T-helper 17 cell (primary cell): ENCODE measurements at places on chromosomes 2 and 18.

GRCh38 chr2:43132683-43133301, 93.6 kb downstream of the ZFP36L2 start:
- DNase-seq: no peak

DNA sequence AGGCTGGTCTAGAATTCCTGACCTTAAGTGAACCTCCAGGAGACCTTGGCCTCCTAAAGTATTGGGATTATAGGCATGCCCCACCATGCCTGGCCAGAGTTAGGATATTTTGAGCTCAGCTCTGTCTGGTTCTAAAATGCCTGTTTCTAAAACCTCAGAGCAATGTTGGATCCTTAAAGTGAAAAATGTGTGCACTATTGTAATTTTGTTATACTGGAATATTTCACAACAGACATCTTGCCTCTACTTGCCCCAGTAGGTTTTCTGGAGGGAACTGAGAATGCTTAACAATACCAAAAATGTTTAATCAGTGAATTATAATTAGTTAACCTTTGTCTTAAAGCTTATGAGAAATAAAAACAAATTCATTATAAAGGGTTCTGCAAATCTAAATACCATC, 144.6 kb upstream of the CCDC195 start:
- DNase-seq: no peak

DNA sequence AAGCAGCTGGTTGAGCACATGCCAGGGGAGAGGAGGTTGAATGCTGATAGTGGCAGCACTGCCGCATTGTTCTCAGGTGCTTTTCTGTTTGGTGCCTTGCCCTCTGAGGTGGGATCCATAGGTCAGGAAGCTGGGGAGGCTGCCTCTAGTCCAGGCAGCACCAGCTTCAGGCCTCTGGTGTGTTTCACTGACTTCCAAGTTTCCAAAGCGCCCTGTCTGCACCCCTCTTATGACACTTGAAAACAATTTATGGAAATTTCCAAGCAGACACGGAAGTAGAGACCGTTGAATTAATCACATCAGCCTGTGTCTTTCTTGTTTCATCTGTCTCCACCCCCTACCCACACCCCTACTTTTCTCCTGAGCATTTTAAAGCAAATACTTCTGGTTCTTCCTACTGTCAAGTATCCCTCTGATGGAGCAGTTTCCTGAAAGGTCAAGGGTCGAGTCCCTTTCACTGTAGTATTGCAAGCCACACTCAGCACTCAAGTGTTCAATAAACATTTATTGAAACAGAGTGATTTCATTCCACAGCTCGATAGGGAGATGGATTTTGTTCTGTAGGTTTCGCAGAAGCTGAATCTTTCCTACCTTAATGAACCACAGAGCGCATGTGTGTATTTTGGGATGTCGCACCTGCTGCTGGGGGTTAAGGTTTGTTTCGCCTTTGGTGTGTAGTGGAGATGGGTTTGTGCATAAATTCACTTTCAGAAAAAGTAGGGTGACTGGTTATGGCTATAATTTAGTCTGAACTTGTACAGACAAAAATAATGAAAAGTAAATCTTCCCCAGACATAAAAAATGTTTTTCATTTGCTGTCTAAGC, 21.4 kb downstream of the DGKD start:
- no peak for DNase-seq

DNA sequence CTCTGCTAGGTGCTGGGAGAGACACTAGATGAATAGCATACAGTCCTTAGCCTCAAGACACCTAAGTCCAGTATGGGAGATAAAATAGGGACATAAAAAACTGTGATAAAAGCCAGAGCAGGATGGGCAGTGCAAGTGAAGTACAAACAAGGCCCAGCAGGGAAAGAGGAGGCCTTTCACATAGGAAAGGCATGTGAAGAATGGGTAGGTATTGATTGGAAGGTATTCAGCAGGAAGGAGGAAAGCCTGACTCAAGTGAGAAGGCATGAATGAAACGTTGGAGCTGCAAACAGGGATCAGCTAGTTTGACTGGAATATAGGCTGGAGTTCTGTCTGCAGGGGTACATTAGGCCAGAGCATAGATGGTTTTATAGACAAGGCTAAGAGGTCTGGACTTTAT, 11.0 kb upstream of the CXCR4 start:
- no peak for DNase-seq

GRCh38 chr2:197706839-197707207, 1.7 kb downstream of the MARS2 start:
- DNase-seq: no peak

DNA sequence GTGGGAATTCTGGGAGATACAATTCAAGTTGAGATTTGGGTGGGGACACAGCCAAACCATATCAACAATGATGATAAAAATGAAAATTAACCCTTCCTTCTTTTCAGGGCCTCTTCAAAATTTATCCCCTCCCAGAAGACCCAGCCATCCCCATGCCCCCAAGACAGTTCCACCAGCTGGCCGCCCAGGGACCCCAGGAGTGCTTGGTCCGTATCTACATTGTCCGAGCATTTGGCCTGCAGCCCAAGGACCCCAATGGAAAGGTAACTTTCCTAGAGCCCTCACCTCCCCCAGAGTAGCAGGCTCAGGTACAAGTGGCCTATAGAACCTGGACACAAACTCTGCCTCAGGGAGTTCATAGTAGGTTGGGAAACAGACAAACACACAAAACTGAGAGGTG, 205.4 kb downstream of the DYSF start:
- DNase-seq: no peak

DNA sequence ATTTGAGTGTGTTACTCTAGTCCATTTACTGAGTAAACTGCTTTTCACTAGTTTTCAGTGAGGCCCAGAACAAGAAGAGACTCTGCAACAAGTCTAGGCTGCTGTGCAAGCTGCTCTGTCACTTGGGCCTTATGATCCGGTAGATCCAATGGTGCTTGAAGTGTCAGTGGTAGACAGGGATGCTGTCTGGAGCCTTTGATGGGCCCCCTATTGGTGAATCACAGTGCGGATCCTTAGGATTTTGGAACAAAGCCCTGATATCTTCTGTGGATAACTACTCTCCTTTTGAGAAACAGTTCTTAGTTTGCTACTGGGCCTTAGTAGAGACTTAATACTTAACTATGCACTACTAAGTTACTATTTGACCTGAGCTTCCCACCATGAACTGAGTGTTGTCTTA, 150.2 kb downstream of the TMEFF2 start:
- DNase-seq: no peak

DNA sequence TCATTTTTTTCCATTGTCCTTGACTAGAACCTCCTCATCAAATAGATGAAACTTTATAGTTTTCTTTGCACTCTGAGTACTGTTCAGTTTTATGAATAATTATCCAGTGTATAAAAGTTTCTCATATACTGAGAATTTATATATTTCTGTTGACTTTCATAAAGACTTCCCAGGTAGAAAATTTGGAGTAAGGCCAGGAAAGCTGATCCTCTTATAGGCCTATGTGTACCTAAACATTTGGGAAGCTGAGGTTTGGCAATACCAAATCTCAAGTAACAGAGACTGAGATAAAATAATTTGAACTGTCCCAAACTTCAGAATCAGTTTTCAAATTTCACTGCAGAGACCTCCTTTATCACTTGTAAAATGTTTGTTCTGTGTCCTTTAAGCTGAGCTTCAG, 43.4 kb downstream of the CCDC102B start:
- no peak for DNase-seq

- no peak for DNase-seq
These were observed 23.8 kb upstream of the YWHAQ start for GRCh38 chr2:9654452-9655100.

- no peak for DNase-seq
These were observed 51.6 kb upstream of the RAPH1 start for GRCh38 chr2:203586696-203587095.

DNA sequence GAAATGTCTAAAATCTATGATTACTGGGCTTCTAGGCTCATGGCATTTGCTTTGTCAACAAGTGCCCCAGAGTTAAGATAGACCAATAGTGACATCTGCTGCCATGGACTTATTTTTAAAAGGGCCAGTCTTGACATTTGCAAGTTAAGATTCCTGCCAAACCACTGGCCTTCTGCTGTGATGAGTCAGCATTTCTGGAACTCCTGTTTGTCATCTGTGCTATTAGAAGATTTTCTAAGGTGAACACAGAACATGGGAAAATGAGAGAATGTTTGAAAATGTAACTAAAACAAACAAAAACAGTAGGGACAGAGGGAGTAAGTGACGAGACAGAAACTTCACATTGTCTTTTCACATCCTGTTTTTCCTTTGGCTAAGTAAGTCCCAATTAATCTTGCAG, 93.7 kb upstream of the WDR75 start:
- no peak for DNase-seq

DNA sequence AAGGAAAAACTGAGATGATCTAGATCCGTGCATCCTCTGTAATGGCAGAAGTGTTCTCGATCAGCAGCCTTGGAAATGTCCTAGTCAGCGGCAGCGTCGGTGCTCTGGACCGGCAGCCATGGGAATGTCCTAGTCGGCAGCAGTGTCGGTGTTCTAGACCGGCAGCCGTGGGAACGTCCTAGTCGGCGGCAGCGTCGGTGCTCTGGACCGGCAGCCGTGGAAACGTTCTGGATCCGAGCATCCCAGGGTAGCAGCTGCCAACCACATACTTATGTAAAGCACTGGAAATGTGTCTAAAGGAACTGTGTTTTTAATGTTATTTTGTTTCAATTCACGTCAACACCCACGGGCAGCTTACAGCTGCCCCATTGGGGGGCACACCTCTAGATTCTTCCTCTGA, 58.7 kb downstream of the GBX2 start:
- DNase-seq: no peak

- no peak for DNase-seq
These were observed 23.9 kb downstream of the CTLA4 start for GRCh38 chr2:203891474-203891873.

DNA sequence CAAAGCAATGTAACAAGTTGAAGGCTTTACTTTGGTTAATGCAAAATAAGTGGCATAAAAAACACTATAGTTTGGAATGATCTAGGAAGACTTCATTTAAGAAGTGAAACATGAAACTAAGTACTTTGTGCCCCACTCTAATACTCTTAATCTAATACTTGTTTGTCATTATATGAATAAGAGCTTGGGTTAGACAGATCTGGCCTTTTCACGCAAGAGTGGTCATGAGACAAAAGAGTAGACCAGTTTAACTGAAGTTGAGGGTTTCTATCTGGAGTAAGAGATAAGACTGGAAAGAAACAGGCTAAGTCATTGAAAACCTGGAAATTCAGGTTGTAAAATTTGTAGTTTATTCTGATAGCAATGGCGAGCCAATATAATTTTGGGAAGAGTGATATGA, 2.8 kb downstream of the SLC30A6 start:
- DNase-seq: no peak

- no peak for DNase-seq
These were observed 24.8 kb downstream of the CYRIA start for GRCh38 chr2:16640867-16641266.

DNA sequence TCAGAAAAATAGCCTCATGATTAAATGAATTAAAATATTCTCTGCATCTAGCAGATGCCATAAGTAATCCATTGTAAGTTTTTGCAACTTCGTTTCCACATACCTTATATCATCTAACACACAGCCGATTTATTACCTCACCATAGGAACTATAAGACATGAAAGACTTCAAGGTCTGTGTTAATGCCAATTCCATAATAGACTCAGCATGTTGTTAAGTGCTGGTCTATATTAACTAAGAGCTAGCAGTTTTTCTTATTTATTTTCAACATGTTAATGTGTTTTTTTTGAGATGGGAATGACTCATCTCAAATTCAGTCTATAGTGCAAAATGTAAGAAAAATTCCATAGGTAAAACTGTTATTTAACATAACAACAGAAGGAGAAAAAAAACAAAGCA, 243.9 kb upstream of the GULP1 start:
- no peak for DNase-seq

- DNase-seq: no peak
These were observed 484.7 kb upstream of the NRXN1 start for GRCh38 chr2:51516667-51517066.

- DNase-seq: no peak
These were observed at the start of gene LIMS2 for GRCh38 chr2:127675331-127676261. Gene LIMS2 (minus strand): TSS chr2:127675530. CDS start chr2:127675024, 506 bp downstream.

- DNase-seq: no peak
These were observed 22.4 kb upstream of the STAT4 start for GRCh38 chr2:191173206-191173605.

- DNase-seq: peak; percentile 33
These were observed 3.2 kb downstream of the TEKT4 start for GRCh38 chr2:94874277-94874997.

DNA sequence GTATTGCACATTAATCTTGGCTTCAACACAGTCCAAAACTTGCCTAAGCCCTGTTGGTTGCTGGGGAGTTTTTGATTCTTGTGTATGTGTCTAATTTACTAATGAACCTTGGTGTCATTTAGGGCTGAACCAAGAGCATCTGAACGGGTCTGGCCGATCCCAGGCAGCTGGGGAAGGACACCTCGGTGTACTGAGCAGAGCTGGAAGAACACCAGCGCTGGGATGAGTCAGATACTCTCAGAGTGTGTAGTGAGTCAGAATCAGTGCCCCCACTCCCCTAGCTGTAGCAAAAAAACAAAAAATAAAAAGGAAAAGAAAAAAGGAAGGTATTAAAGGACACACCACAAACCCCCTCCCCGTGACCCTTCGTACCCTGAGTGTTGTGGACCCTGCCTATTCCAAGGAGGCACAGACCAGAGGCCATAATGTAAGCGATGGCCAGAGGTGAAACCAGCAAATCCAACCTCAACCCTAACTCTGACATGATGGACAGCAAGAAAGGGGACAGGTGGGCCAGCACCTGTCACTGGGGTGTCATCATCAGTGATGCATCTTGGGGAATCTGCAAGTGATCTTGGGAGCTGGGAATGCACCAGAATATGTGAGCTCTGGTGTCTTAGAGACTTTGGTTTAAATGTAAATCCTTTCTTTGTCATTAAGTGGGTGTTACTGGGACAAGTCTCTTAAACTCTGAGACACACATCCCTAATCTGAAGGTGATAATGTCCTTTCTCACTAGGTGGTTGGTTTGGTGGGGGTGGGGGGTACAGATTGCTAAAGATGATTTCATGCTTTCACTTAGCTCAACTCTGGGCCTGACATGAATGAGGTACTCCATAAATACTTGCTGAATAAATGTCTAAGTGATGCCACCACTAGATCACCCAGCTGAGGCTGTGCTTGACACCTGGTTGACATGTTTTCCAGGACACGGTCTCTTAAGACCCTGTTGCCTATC, 34.2 kb upstream of the NCOA1 start:
- no peak for DNase-seq

- DNase-seq: no peak
These were observed 4.3 kb upstream of the SPAG16 start for GRCh38 chr2:213279971-213280370.
